ENCODE measurements at places on chromosomes 16 and 17. TPM values are rescaled to one million over a fixed set of nuclear protein-coding genes. Genes with fewer than 3 reads are reported as not detected.
A peak's percentile ranks its signal among the peaks of the same experiment; 100 is the strongest.

- ATAC-seq = no peak
These were observed 22.2 kb upstream of the WSCD1 start for GRCh38 chr17:6047966-6048365.

- no peak for ATAC-seq
These were observed 480.0 kb downstream of the PMP22 start for GRCh38 chr17:14784997-14785696.

DNA sequence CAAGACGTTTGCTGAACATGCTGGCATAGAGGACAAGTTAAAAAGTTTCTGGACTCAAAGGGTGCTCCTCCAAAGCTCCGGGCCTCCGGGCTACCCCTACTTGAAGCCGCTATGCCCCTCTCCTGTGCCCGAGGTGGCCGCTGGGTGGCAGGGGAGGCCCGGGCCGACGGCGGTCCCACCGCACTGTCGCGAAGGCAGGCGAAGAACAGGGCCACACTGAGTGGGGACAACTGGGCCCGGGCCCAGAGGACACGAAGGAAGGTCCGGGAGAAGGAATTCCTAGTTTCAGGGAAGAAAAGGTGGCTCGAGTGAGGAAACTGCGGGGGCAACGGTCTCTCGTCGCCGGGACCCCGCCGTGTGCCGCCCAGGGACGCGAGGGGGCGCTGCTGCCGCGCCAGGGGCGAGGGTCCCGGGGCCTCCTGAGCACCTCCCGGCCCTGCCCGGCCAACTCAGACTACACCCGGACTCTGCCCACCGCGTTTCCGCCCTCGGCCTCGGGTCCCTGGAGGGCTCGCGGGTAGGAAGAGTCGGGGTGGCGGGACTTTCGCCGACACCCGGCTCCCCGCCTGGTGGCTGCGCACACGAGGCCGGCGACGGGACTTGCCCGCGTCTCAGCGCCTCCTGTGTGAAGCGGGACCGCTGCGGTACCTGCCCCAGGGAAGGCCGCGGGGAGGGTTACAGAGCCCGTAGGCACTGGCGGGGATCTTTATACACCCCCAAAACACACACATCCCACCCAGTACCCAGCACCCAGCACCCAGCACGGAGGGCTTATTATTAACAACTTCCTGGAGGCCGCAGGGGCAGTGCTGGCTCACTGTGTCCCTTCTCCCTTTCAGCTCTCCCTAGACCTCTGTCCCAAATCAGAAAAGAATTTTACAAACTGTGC is 772 bp upstream of the CHCT1 start:
- ATAC-seq = peak; percentile 94

The MPV17L gene
- 9.6 TPM for total RNA-seq

DNA sequence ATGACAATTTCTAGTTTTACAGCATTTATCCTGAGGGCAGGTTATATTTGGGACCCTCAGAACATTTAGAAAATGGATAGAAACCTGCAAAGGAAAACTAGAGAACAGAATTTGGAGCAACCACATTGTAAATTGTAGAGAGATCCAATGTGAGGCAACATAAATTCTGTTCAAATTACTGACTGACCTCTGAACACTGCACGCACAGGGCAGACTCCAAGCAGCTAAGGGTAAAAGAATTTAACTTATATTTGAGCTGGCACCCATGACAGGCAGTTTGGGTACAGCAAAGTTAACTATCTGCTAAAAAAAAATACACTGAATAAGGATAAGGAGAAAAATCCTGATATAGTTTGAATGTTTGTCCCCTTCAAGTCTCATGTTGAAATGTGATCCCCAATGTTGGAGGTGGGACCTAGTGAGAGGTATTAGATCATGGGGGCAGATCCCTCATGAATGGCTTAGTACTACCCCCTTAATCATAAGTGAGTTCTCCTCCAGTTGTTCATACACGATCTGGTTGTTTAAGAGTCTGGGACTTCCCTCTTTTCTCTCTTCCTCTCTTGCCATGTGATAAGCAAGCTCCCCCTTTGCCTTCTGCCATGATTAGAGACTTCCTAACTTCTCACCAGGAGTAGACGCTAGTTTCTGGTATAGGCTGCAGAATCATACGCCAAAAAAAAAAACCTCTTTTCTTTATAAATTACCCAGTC is 75.7 kb downstream of the FBXL20 start:
- ATAC-seq = no peak

- ATAC-seq = no peak
These were observed 4.7 kb downstream of the LITAFD start for GRCh38 chr16:8886593-8887430.

DNA sequence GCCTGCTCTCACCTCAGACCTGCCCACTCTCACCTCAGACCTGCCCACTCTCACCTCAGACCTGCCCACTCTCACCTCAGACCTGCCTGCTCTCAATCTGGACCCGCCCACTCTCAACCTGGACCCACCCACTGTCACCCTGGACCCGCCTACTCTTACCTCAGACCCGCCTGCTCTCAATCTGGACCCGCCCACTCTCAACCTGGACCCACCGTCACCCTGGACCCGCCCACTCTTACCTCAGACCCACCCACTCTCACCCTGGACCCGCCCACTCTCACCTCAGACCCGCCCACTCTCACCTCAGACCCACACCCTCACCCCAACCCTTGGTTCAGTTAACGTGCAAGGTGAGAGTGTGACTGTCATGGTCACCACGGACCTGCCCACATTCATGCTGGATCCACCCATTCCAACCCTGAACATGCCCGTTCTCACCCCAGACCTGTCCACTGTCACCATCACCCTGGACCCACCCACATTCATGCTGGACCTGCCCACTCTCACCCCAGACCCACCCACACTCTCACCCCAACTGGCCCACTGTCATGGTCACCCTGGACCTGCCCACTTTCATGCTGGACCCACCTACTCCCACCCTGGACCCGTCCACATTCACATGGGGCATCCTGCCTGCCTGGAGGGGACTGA is 31.2 kb upstream of the ENPP7 start:
- ATAC-seq = no peak

DNA sequence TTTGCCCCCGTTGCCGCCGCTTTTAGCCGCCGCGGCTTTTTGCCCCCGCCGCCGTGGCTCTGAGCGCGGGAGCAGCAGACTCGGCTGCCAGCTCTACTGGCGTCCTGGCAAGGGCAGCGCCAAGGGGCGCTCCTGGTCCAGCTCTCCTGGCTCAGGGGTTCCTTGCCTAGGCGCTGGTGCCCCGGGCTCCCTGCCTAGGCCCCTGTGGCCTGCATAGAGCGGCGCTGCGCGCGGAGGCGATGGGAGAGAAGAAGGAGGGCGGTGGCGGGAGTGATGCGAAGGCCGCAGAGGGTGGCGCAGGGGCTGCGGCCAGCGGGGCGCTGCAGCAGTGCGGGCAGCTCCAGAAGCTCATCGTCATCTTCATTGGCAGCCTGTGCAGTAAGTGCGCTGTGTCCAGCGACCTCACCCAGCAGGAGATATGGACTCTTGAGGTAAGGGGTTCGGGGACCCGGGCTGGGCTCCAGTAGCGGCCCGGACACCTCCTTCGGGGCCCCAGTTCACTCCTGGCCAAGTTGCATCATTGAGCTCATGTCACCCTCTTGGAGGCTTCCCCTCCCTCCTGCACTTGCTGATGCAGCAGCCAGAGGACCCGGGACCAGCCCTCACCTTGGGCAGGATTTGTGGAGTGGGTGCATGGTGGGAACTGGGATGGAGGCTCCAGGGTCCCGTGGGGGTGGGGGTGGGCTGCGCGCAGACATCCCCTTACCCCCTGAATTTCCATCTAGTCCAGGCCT is 1344.4 kb downstream of the TP53TG3F start:
- ATAC-seq = no peak

The EVI2A gene
- 14.2 TPM for total RNA-seq

GRCh38 chr16:68079626-68080344 is 5.4 kb upstream of the NFATC3 start:
- no peak for ATAC-seq

DNA sequence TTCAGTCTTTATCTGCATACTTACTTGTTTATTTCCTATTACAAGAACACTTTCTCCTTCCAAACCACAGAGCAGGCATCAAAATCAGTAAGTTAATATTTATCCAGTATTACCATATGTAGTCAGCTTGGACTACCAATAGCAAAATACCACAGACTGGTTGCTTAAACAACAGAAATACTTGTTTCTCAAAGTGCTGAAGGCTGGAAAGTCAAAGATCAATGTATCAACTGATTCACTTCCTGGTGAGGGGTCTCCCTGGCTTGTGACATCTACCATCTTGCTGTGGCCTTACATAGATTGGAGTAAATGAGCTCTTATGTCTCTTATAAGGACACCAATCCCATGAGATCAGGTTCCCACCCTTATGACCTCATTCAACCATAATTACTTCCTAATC is 2.6 kb downstream of the STXBP4 start:
- ATAC-seq = no peak

- no peak for ATAC-seq
These were observed 139.6 kb downstream of the SKAP1 start for GRCh38 chr17:48290378-48290777.

- no peak for ATAC-seq
These were observed 449.4 kb upstream of the MON1B start for GRCh38 chr16:76741623-76742022.

The GID4 gene
- total RNA-seq = 6.9 TPM

GRCh38 chr16:85011846-85012284 is 530 bp upstream of the ZDHHC7 start:
- ATAC-seq = no peak

DNA sequence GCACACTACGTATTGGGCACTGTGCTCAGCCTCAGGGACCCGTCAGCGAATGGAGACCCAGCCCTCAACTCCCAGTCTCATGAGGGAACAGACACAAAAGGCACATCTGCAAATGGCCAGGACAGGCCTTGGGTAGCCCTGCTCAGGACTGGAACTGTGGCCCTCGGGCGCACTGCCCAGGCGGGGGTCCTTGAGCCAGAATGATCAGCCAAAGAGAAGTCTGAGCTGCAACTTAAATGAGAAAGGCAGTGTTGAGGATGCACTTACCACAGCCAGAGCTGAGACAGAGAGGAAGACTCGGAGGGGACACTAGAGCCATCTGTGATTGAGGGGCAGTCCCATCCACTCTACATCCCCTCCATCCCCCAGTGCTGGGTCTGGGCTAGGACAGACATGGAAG is 117.3 kb downstream of the C16orf95 start:
- ATAC-seq = no peak
